RWPE1 (cell line): ENCODE measurements at places on chromosomes 12 and 14.

DNA sequence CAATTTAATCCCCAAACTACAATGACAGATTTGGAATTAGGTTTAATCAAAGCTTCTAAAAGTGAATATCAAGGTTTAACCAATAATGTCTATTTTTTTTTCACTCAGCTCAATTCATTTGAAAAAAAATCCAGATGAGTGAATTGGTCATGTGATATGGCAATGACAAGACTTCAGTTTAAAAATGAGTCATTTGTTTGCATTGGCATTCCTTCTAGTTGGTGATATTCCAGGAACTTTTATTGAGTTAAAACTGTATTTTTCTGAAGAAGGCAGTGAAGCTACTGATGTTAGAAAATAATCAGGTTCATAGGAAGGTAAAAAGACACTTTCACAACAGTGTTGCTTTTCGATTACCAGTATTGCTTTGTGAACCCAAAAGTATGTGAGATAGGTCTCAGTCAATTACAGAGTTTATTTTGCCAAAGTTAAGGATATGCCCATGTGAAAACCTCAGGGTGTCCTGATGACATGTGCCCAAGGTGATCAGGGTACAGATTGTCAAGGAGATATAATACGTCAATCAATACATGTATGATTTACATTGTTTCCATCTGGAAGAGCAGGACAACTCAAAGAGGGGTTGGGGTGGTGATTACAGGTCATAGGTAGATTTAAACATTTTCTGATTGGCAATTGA lies 1214.9 kb downstream of the GALC start:
- DNase-seq = peak; percentile 9

DNA sequence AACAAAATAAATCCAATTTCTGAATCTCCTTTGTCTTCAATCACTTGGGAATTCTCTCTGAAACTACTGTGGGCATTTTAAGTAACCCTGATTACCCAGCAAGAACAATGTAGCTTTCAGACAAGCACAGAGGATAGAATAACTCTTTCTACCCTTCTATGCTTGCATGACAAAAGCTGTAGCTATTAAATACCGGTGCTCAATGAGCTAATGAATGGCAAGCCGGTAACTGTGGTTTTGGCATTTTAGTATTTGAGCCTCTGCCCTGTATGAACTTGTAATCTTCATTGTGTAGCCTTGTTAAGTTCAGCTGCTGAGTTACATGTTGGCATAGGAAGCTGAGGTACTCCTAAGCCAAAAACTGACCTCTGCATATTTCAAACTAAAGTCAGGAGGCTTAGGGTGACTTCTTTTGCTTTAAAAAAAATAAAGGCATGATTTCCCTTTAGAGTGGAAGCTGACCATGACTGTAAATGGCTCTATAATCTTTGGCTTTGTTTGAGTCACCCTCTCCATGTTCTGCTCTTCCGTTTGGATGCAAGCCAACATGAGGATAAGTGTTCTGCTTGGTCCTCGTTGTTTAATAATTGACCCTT lies 171.0 kb upstream of the HIF1A start:
- no peak for DNase-seq

- no peak for DNase-seq
These were observed 130.3 kb upstream of the FUT8 start for GRCh38 chr14:65281991-65282895.

GRCh38 chr12:49874142-49874897 lies 29.4 kb downstream of the FAIM2 start:
- DNase-seq = no peak

GRCh38 chr12:28313631-28314030 lies 123.4 kb downstream of the CCDC91 start:
- DNase-seq = peak; percentile 5

GRCh38 chr12:54173906-54174471 lies 14.8 kb downstream of the SMUG1 start:
- no peak for DNase-seq

DNA sequence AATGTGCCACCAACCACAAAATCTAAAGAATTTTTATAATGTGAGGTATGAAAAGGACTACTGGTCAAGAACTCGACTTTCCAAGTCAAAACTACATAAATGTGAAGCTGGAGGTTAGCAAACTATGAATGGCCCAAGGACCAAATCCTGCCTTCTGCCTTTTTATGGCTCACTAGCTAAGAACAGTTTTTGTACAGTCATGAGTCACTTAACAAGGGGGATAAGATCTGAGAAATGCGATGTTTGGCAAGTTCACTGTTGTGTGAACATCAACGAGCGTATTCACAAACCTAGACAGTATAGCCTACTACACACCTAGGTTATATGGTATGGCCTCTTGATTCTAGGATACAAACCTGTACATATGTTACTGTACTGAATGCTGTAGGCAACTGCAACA lies 28.2 kb downstream of the FERMT2 start:
- DNase-seq = no peak

DNA sequence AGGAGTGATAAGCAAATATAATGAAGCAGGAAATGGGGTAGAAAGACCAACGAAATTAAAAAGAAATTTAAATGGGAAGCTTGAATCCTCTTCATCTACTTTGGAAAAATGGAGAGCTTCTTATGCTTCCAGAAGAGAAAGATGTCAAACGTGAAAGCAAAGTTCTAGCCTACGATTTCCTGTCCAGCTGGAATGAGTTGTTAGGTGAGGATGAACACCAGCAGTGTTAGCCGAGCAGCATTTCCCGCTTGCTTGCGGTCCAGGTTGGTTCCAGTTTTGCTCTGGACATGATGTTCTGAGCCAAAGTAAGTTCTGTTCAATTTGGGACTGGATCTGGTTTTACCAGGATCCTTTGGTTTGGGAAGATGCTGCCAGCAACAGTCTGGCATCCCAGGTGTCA lies 78.9 kb downstream of the DACT1 start:
- DNase-seq = no peak

- no peak for DNase-seq
These were observed 276.9 kb downstream of the PRKD1 start for GRCh38 chr14:29650554-29651269.

GRCh38 chr12:89984846-89985245 lies 276.2 kb upstream of the ATP2B1 start:
- DNase-seq = no peak

DNA sequence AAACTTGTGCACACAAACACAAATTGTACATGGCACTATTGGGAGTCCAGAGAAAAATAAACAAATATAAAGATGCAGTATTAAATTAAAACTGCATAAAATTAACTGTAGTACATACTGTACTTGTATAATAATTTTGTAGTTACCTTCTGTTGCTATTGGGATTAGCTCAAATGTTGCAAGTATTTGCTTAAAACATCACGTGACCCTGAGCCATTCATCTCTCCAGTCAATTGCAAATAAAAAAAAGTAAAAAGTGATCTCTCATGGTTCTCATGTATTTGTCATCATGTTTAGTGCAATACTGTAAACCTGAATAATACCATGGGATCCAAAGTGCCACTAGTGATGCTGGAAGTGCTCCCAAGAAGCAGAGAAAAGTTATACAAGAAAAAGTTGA lies 88.1 kb upstream of the NAV3 start:
- DNase-seq = no peak

- no peak for DNase-seq
These were observed 356.9 kb upstream of the STXBP6 start for GRCh38 chr14:25406818-25407217.

- DNase-seq = no peak
These were observed 1117.6 kb upstream of the TMEM132C start for GRCh38 chr12:127149226-127149964.

GRCh38 chr12:6962285-6963015 lies 8.0 kb downstream of the PHB2 start:
- DNase-seq = no peak

- peak; percentile 1 for DNase-seq
These were observed 93.4 kb upstream of the SLCO1C1 start for GRCh38 chr12:20601668-20602280.

DNA sequence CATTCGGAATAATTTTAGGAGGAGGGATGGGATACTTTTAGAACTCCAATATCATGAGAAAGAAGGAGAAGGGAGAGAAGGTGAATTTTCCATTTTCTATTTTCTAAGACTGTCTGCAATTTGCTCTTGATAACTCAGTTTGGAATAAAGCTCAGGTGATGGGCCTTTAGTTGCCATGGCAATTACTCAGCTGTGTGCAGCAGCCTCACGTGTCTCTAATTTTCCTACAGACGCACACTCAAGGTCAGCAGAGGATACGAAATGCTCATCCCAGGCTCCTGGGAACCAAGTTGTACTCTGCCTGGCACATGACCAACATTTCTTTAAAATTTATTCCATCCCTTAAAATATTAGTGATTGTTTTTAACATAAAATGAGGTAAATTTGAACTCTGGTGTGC lies 76.7 kb downstream of the TTC8 start:
- DNase-seq = no peak

DNA sequence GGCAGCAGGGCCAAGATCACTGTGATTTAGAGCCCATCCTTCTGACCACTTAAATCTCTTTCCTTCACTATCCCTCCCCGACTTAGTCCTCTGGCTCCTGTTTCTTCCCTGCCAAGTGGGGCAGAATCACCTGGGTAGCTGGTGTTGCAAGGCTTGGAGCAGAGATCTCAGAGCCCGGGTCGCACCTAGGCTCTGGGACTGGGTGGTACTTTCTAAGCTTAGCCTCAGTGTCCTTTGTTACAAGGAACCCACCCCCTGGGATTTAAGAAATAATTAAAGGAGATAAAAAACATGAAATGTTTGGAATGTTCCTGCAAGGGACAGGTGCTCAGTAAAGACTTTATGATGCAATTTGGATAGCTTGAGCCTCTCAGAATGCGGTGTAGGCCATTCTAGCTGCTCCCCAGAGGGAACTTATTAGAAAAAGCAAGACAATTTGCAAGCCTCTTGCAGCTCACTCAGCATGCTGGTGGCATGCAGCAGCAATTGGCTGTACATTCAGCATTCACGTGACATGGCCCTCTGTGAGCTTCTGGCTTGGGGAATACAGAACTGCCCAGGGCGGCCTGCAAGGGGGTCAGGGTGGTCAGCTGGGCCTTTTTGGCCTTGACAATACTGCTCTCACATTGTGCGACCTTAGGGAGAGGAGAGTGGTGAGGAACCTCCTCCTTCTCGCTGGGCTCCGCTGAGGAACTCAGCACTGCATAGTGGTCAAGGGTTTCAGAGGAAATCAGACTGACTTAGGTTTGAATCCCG lies 16.8 kb downstream of the C14orf132 start:
- no peak for DNase-seq

GRCh38 chr12:113420996-113421595 lies 1.1 kb upstream of the SDSL start:
- no peak for DNase-seq

DNA sequence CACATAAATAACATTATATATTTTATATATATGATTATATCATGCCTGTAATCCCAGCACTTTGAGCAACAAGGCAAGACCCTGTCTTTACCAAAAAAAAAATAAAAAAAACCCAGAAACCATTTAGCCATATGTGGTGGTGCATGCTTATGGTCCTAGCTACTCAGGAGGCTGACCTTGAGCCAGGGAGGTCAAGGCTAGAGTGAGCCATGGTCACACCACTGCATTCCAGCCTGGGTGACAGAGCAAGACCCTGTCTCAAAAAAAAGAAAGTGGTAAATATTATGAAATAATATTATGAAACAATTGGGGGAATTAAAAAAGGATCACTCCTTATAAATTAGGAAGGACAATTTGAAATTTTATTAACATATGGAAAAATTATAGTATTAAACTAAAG lies 16.0 kb downstream of the RAD51B start:
- DNase-seq = no peak
